ENCODE measurements at places on chromosomes 1 and 21.
A peak's percentile ranks its signal among the peaks of the same experiment; 100 is the strongest.

DNA sequence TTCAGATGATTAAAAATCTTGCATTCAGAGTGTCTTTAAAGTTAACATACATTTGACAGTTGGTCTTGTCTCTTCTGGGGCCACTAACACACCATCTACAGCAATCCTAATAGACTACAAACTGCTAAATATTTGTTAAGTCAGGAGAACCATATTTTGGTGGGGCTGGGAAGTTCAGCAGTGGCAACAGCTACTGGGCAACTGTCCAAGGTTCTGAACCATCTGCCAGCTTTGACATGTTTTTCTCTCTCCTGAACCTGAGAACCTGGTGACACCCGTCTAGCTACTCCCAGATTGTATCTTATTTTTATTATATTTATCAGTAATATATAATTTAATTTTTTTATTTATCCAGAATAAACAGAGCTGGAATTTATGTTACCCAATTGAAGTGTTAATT, 199.0 kb upstream of the DPYD start:
- DNase-seq: no peak

GRCh38 chr1:23722652-23723051, 20.6 kb upstream of the ELOA start:
- no peak for DNase-seq

GRCh38 chr1:4655674-4656532, 1.5 kb downstream of the AJAP1 start:
- no peak for DNase-seq

GRCh38 chr1:22737374-22738068, 26.9 kb downstream of the EPHB2 start:
- DNase-seq: no peak

DNA sequence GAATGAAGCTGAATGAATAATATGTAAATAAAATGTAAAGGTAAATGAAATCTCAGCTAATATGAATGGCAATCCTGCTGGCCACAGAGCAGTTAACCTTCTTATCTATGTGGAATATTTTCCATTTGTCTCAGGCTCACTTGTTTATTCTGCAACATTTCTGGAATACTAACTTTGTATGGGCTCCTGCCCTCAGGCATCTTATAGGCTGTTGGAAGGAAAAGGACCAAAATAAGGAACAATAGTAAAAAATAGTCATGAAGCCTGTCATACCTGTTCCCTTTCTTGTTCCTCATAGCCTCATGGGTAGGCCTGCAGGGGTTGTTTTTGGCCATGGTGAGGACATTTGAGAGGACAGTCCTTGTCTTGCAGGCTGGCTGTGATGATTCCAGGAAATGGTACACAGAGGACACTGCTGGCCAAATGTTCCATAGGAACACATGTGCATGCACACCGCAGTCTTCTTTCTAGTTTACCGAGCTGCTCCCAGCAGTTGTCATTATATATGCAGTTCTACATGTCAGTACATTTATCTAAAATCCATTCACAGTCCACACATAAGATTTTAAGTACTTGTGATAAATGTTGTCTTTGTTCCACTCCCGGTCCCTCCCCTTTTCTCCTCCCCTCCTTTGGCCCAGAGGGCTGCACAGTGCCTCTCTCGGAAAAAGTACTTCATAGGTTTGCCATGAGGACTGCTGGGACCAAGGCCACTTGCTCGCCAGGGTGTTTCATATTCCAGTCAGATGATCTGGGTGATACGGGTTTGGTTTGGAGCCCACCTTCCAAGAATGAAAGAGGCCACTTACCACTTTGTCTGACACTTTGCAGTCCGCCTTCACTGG, 15.2 kb upstream of the KCNQ4 start:
- DNase-seq: no peak

DNA sequence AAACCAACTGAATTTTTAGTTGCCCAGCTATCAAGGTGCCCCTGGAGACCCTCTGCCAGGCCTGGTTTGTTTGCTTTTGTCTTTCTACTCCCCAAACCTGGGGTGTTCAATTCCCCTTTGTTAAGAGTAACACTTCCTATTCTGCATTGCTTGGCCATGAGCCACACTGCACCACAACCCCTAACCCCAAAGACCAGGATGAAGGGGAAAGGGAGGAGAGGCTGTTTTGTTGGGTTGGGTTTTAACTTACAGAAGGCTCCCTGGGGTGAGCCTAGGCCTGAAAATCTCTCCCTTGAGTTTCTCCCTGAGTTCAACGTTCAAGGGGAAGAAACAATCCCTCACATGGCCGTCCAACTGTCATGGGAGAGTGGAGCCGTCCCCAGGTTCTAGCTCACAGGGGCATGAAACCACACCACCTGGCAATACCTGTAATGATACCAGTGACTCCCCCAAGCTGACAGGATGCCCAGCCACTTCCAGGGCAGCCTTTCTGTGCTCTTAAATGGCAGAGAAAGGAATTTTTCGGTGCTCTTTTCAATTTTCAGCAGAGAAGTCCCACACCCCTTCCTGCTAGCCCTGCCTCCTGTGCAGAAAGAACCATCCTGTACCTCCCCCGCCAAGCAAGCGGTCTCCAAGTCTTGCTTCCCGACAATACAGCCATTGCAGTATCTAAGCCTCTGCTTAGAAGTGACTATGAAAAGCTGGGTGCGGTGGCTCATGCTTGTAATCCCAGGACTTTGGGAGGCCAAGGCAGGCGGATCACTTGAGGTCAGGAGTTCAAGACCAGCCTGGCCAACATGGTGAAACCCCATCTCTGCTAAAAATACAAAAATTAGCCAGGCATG, 14.9 kb downstream of the SLC45A3 start:
- no peak for DNase-seq

GRCh38 chr1:54052934-54053744, at the start of the genes TCEANC2 and TMEM59:
TCEANC2 (plus strand) TSS chr1:54053608; CDS start chr1:54054423, 815 bp downstream.
TMEM59 (minus strand) TSS chr1:54053204; CDS start chr1:54053188, 16 bp downstream.
- DNase-seq: peak; percentile 99
